ENCODE measurements at places on chromosomes 1 and 21.

DNA sequence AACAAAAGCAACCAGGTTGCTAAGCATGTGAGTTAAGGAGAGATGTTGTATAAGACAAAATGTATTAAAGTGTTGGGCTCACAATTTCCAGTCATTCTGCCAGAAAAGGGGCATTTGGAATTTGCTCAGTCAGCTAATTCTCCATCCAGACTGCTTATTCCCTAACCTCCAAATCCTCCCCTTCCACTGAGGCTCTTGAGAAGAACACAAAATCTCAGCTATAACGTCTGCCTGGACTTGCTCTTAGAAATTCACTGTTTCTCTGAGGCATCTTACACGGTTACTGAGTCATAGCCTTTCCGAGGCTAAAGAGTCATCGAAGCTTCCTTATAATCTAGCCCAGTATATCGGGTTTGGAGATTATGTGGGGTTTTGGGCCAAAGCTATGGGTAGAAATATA, 548.2 kb upstream of the ADGRL4 start:
- DNase-seq = no peak

DNA sequence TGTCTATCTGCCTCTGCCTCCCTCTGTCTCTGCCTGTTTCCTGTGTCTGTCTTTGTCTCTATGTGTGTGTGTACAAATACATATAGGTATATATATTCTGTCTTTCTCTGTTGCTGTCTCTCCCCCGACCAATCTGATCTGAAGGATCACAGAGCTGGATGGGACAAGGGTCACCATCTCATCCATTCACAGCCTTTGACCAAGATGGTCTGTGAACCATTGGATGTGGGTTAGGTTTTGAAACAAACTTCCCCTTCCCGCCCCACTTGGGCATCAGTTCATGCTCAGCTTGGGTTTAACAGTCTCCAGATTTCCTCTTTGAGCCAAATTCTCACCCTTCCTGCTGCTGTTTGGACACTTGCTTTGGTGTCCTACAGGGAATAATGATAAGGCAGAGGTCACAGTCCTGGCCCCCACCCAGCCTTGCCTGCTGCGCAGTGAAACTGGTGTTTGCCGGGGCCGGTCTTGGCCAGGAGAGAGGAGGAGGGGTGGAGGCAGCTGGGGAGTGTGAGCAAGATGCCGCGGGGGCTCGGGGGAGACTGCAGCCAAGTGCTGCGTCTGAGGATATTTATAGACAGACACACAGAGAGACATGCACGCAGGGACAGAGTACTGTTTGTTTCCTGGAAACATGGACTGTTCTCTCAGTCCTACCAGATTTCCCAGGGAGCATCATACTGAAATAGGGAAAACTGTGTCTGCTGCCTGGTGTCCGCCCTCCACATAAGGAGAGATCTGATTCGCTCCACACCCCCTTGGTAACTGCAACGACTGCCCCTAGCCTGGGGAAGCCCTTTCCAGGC, 27.0 kb upstream of the BTG2 start:
- DNase-seq = no peak

- no peak for DNase-seq
Measured at GRCh38 chr21:41141031-41141457, 26.9 kb upstream of the BACE2 start.

DNA sequence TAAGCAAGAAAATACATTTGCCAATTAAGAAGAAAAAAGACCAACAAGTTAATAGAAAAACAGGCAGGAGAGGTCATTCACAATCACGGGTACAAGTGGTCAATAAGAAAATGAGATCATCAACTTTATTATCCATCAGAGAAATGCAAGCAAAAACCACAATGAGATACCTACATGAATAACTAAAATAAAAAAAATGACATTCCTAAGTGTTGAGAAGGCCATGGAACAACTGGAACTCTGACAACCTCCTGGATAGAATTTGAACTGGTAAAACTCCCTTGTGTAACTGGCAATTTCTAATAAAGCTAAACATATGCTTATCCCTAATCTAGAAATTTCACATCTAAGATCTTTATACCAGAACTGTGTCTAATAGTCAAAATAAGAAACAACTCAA, 135.4 kb upstream of the BACE2 start:
- no peak for DNase-seq

- DNase-seq = no peak
Measured at GRCh38 chr1:161080441-161081405, 8.6 kb downstream of the NECTIN4 start.

Data from stimulated activated CD4-positive, alpha-beta T cell treated with anti-CD3 and anti-CD28 coated beads, TNF-alpha, amount 100 ng/mL, for 4 hours (primary cell).